ENCODE measurements at places on chromosomes 7 and 10.

DNA sequence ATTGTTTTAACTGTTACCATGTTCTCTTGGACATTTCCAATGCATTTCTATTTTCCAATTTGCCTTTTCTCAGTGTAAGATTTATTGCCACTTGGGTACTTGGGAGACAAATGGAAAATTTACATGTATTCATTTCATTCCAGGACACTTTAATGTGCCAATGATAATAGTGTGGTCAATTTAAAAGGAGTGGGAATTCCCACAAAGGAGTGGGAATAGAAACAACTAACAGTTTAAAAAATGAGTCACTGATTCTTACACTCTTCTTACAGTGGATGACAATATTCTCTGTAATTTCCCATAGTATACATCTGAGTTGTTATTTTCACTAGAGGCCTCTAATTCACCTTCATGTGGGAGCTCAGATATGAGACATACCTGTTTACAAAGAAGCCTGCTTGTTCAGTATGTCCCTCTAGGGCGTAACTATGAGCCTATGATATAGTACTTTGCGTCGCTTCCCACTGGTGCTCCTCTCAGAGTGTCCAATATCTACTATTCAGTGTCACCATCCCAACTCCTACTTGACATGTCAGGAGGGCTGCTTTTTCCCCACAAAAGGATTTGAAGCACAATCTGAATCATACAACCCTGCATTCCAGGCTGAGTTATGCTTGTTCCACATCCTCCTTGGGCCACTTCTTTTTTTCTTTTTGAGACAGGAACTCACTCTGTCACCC lies 301.3 kb downstream of the PHTF2 start:
- DNase-seq, result no peak

DNA sequence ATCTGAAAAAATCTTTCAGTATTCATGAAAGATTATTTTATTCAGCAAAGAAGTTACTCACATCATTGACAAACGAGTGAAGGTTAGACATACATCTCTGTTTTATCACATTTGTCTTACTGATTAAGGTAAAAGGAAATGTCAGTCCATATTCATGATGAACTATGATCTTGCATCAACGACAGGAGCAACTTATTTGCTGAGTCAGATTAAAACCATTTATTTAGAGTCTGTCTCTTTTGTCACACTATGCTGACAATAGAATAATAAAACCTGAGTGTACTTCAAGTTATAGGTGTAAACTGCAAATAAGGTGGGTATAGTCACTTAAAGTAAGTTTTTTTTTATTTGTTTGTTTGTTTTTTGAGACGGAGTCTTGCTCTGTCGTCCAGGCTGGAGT lies 216.5 kb upstream of the SEMA3C start:
- DNase-seq, result no peak

- DNase-seq, result no peak
These were observed 93.2 kb upstream of the ZNF438 start for GRCh38 chr10:31124852-31125251.

- no peak for DNase-seq
These were observed 2.8 kb downstream of the PDGFA start for GRCh38 chr7:516606-517456.

- DNase-seq, result no peak
These were observed 85.7 kb upstream of the COL13A1 start for GRCh38 chr10:69715899-69716606.

GRCh38 chr7:55314967-55315366 lies 50.2 kb upstream of the LANCL2 start:
- DNase-seq, result no peak
